ENCODE measurements at places on chromosomes 5 and 9. TPM values are rescaled to one million over a fixed set of nuclear protein-coding genes. Genes with fewer than 3 reads are reported as not detected.

The EDIL3 gene
- 59.1 TPM for total RNA-seq

The SLC34A3 gene
- not detected for total RNA-seq

The SPATA31E1 gene
- total RNA-seq, result not detected

The FGF1 gene
- total RNA-seq, result 2.9 TPM

The KCNV2 gene
- total RNA-seq, result not detected

The HSPB3 gene
- total RNA-seq, result 6.9 TPM

The ORM2 gene
- total RNA-seq, result not detected

The CCDC171 gene
- 28.9 TPM for total RNA-seq

The HNRNPA0 gene
- 57.9 TPM for total RNA-seq

The UBAP2 gene
- 66.0 TPM for total RNA-seq

The SPINK7 gene
- total RNA-seq, result not detected

The SLC36A2 gene
- not detected for total RNA-seq

The PLAC8L1 gene
- 0.82 TPM for total RNA-seq

The STPG3 gene
- not detected for total RNA-seq

The LMBRD2 gene
- 77.9 TPM for total RNA-seq

The HEMGN gene
- total RNA-seq, result 3.7 TPM

The IL13 gene
- total RNA-seq, result not detected

The MACROH2A1 gene
- 134 TPM for total RNA-seq

Data from frontal cortex (tissue), 4 donors.